ENCODE measurements at places on chromosomes 3 and 15.

GRCh38 chr15:67225336-67225735 lies 29.1 kb downstream of the AAGAB start:
- peak; percentile 87 for DNase-seq

- peak; percentile 47 for DNase-seq
These were observed 2.8 kb upstream of the PLXNB1 start for GRCh38 chr3:48432411-48433371.

DNA sequence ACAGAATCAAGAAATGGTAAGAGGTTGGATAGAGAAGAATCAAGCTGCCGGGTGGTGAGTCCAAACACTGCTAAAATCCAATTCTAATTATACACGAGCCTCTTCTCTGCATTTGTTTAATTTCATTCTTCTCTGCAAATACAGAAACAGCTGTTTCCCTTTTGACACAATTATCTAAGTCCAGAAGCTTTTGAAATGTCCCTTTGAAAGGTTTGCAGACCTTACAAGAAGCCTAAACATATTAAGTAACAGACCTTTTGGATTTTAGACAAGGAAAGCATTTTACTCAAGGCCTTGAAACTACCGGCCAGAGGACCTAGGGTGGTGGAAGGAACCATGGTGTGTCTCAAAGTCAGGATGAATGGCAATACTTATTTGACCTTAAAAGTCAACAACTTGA lies 403.8 kb upstream of the ADAMTS9 start:
- no peak for DNase-seq

DNA sequence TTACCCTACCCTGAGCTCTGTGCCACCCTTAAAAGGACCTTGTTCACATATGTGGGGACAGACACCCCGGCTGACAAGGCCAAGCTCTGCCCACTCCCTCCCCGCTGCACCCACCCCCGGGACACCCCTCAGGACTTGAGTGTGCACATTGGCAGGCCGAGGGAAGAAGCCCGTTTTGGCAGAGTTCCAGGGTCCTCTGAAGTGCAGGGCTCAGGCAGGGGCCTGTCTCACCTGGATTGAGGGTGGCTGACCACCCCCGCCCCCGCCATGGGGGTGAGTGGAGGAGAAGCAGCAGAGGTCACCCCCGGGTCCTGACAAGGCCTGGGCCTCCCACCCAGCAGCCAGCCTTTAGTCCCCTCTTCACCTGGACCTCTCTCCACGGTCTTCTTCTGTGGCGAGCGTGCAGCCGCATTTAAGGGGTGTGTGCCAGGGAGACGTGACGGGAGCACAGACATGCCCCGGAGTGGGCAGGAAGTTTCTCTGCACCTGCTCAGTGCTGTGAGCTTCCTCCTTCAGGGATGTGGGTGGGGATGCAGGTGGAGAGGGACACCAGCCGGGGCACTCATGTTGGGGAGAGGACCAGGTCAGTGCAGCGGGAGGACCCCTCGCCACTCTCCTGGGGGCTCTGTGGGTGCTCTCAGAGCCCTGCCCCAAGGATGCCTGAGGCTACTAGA lies 50.7 kb downstream of the LINGO1 start:
- DNase-seq: no peak

DNA sequence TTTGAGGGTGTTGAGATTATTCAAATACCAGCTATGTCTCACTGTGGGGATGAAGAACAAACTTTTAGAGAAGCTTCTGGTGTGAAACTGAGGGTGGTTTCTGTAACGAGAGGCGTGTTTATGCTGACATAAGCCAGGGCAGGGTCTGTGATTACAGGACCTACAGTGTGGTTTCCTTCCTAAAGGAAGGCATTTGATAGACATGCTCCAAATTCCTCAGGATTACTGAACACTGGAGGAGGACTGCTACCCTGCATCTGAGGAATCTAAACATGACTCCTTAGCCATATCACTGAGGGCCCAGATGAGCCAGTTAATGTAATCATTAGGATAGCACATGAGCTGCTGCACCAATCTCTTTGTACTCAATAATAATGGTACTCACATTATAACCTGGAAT lies 328.4 kb upstream of the UMPS start:
- peak; percentile 73 for DNase-seq

DNA sequence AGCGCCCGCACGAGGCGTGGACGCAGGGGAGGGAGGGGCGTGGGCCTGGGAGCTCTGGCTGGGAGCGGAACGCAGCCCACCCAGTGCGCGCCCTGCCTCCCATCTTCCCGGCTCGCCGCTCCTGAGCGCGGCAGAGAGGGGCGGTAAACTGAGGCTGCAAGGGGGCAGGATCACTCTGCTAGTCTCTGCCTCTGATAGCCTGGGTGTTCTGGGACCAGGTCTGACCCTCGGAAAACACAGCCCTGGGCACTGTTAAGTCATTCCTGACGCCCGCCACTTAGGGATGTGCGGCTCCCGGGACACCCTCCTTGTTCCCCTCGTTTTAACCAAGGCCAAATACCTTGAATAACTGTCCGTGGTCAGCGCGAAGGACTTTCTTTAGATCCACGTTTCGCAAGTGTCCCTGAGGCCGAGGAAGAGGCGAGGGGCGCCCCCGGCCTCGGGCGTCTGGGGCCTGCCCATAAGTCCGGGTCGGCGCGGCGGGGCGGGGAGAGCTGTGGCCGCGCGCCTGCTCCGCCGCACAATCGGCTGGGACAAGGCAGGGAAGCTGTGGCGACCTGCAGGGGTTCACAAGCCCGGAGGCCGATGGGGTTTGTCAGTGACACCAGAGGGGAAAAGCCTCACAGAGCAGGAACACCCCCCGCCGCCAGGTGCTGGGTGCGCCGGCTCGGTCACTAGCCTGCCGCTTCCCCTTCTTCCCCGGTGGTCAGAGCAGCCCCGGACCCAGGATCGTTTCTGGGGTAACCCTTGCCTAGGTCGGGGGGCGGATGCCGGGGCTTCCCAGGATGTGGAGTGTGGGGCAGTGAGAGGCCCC lies 1.5 kb downstream of the ITPKA start:
- DNase-seq: no peak

DNA sequence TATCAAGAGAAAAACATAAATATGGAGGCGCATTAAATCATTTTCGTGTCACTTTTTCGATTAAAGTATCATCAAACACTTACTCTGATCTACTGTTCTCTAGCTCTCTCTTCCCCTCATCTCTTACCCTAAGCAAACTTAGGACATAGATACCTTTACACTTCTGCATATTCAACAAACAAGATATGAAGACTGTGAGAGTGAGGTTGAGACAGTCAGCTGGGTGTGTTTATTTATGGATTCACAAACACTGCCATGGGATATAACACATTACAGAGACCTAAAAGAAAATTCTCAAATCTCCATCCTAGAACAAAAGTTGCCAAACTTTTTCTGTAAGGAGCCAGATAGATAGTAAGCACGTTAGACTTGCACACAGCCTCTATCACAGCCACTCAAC lies 85.2 kb upstream of the ZNF385D start:
- no peak for DNase-seq

GRCh38 chr3:128382221-128382807 lies 84.4 kb downstream of the DNAJB8 start:
- DNase-seq: no peak

DNA sequence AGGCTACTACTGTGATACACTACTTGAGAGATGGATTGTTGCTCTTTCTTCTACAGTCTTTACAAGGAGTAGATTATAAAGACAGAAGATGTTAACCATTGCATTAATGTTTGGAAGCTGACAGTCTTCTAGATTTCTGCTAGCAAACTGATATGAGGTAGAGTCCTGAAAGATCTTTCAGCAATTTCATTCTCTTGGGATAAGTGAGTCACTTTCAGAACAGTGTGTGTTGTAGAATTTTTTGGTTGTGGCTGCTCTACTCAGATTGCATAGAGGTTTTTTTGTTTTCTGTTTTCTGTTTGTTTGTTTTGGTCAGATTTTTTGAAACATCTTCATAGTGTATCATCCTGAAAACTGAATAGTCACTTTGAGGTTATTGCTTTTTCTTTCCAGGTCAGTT lies 17.1 kb downstream of the TNFSF10 start:
- DNase-seq: no peak

- peak; percentile 69 for DNase-seq
These were observed 30.5 kb downstream of the CD47 start for GRCh38 chr3:108060331-108060730.

- DNase-seq: no peak
These were observed 13.9 kb upstream of the GRM2 start for GRCh38 chr3:51692980-51693395.

GRCh38 chr3:73868688-73869315 lies 244.1 kb upstream of the PDZRN3 start:
- peak; percentile 24 for DNase-seq

GRCh38 chr3:31178467-31178866 lies 284.0 kb upstream of the GADL1 start:
- DNase-seq: no peak

GRCh38 chr3:186165331-186165730 lies 56.4 kb upstream of the ETV5 start:
- no peak for DNase-seq

DNA sequence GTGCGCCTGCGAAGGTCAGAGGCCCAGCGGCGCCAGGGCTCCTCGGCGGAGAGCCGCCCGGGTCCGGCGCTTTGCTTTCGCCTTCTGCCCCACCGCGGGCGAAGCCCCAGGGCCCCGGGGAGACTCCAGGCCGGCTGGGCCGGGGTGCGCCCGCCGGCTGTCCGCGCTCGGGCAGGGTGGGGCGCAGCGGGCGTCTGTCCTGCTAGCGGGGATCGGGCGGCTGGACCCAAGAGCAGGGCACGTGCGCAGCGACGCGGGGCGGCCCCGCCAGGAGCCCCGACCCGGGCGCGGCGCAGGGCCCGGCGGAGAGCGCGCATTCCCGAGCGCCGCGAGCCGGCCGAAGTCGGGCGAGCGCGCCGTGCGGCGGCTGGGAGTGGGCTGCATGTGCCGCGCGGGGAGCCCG lies 569 bp upstream of the ALDH1A3 start:
- DNase-seq: no peak

- peak; percentile 16 for DNase-seq
These were observed 43.1 kb upstream of the NMD3 start for GRCh38 chr3:161177991-161178390.

DNA sequence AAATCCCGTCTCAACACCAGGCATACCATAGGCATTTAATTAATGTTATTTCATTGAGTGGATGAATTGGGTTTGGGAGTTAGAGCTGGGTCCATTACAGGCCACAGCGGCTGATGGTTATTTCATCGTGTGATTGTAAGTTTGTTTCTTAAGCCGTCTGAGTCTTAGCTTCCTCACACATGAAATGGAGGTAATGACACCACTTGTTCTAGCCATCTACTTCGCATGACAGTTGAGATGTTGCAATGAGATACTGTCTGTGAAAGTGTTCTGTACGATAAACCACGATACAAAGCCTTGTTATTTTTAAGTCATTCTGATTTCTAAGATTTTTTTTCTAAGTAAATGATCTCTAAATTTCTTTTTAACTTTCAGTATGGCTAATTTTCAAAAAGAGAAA lies 8.6 kb upstream of the TP63 start:
- DNase-seq: no peak

DNA sequence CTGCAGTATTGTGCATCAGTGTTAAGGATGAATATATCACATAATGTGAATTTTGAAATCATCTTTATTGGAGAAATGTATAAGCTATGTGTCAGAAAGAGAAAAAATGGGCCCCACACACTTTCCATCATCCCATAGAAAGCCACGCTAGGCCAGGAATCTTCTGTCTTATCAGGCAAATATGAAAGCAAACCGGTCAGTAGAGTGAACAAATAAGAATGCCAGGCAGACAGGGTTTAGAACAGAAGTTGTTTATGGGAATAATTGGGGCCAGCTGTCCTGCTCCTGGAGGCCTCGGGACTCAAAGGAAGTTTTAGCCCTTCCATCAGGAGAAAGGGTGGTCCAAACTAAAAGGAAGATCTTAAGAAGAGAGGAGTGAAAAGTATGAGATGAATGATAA lies 39.5 kb downstream of the ZNF280D start:
- peak; percentile 23 for DNase-seq

DNA sequence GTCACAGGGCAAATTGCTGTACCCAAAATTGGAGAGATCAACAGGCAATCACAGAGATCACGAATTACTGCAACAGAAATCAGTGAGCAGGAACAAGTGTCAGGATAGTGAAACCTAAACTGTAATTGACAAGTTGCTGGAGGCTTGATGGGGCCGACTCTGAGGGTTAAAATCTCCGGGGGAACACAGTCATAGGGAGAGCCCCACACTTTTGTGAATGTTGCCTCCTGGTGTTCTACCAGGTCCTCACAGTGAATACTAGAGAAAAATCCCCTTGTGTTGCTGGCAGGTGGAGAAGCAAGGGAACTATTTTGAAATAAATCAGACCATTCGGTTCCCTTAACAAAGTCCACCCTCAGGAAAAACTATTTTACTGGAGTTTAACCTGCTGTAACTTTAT lies 697.5 kb upstream of the CBLB start:
- peak; percentile 11 for DNase-seq

GRCh38 chr15:56393277-56393676 lies 28.1 kb downstream of the TEX9 start:
- DNase-seq: no peak

GRCh38 chr3:155404486-155404885 lies 111.0 kb upstream of the STRIT1 start:
- DNase-seq: no peak

- DNase-seq: no peak
These were observed 81.7 kb upstream of the PLCL2 start for GRCh38 chr3:16803019-16803418.

DNA sequence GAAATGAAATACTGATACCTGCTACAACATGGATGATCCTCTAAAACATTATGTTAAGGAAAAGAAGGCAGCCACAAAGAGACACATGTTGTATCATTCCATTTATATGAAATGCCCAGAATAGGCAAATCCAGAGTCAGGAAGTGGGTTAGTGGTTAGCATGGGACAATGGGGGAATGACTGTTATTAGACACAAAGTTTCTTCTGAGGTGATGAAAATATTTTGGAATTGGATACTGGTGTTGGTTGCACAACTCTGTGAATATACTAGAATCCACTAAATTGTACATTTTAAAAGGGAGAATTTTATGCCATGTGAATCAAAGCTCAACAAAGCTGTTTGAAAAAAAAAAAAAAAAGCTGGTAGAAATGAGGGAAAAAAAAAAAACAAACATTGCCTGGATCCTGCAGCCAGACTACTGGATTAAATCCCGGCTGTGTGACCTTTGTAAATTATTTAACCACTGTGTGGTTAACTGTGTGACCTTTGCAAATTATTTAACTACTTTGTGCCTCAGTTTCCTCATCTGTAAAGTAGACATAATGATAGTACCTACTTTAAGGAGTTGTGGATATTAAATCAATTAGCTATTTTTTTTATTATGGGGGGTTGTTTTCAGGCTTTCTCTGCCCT lies 75.6 kb upstream of the PRICKLE2 start:
- peak; percentile 70 for DNase-seq

DNA sequence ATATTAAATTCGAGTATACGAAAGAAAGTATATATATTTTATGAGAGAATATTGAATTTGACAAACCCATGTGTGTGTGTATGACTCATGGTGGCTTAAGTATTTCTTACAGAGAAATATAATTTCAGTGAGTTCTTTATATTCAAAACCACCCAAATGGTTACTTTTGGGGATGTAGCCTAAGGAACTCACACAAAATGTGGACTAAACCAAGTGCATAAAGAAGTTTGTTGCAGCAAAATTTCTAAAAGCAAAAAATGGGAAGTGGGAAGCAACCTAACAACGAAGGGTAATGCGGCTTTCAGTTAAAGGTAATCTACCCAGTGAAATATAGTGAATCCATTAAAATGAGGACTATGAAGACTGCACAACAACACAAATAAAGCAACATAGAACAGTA lies 277.1 kb downstream of the EDEM1 start:
- DNase-seq: no peak
